SK-N-DZ (cell line): ENCODE measurements at places on chromosomes 7 and 10.

- DNase-seq: no peak
Observed at GRCh38 chr7:43462836-43463235, 120.1 kb upstream of the STK17A start.

- no peak for DNase-seq
Observed at GRCh38 chr10:42930516-42931192, 146.2 kb upstream of the RET start.

DNA sequence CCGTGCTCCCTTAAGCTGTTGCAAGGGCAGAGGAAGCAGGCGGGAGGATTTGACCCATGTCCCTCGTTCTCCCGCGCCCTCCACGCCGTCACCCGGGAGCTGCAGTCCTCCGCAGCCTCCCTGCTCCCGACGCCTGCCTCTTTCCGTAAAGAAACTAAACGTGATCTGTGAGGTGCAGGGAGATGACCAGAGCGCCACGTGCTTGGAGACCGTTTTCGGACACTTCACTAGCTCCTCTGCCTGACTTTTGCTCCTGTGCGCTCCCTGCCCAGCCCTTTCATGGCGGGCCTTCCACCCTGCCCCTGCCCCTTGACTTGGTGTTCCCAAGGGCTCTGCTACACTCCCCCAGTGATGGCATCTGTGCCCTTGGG, 171.2 kb downstream of the LSM5 start:
- no peak for DNase-seq

DNA sequence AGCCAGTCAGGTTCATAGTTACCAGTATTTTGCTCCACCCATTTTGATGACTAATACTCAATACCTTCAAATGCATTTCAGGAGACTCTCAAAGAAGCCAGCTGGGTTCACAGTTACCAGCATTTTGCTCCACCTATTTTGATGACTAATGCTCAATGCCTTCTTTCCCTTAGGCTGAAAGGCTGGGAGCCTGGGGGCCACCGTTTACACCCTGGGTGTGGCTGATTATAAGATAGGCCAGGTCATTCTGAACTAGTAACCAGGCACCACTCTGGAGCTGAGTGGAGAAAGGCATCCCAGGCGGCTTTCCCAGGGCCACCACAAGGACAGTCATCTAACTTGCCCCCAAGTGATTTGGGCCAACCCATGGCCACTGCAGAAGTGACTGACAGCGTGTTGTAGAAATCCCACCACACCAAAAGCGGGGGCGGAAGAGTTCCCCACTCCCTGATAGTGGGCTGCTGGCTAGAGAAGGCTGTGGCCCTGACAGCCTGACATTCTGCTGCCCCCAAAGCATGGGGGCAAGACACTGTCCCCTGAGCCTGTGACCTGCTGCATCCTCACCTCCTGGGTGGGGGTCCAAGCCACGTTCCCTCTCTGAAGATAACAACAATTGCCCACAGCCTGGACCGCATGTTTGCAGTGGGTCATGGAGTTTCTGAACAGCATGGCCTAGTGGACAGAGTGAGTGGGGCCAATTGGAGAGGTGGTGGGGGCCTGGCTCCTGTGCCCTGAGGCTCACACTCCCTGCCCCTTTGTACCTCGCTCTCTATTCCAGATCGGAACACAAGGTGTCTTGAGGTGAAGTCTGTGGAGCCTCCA, 23.0 kb upstream of the ZNF488 start:
- no peak for DNase-seq
